Stimulated activated CD4-positive, alpha-beta T cell treated with anti-CD3 and anti-CD28 coated beads, Interleukin-4, amount 100 ng/mL, for 1 hour (primary cell): ENCODE measurements at places on chromosomes 6 and 20.

DNA sequence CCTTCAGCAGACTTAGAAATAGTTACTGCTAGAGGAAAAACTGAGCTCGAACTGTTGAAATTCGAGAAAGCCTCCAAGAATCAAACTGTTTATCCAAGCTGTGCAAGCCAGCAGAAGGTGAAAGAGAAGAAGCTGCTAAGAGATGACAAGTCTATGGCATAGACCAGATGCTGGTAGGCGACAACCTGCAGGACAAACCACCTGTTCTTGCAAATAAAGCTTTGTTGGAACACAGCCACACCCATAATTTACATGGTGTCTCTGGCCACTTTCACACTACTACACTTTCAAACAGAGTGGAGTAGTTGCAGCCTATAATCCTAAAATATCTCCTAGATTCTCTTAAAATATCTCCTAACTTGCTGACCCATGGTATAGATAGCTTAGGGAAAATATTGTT lies 33.3 kb downstream of the TNFRSF21 start:
- DNase-seq, result no peak

DNA sequence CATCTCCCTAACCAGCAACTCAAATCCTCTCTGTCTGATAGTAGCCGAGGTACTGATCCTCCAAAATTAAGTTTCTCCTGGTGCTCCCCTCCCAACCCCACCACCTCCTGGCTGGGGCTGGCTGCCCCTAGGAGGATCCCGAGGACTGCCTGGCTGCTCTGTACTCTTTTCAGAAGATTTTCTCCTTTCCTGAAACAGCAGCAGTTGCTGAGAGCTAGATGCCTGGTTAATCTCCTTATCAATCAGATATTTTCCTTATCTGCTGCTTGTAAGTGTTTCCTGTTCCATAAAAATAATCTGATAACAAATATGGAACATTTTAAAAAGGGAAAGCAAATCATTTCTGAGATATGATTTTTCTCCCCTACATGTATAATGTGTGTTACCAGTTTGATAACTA lies 52.8 kb downstream of the ZMYND8 start:
- DNase-seq, result no peak

DNA sequence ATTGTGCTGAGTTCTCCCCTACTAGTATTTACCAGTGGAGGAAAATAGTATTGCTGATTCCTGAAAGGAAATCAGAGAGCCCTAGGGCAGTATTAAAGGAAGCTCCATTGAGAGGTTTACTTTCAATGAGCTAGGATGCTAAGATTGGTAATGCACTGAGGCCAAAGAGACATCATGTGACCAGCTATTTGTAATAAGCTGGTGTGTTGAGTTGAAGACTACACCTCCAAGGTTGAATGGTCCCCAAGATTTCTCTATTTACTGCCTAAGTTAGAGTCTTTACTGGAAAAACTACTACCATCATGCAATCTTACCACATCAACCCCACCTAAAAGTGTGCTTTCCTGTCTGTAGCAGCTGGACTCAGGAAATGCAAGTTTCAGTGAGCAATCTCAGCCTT lies 151.5 kb upstream of the GJE1 start:
- DNase-seq, result no peak

DNA sequence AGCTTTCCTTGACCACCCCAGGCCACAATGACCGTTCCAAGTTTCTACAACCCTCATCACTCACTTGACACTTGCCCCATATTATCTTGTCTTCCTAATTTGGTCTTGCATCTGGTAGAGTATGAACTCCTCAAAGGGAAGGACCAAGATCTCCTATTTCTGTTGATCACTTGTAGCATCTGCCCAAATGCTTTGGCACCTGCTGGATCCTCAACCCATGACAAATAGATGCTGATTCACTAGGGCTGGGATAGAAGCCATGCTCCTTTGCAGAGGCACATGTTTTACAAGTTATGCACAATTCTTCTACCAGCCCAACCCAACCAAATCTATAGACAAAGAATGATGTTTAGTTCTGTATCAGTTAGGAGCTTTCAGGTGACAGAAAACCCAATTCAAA lies 110.7 kb downstream of the UNC5CL start:
- no peak for DNase-seq

DNA sequence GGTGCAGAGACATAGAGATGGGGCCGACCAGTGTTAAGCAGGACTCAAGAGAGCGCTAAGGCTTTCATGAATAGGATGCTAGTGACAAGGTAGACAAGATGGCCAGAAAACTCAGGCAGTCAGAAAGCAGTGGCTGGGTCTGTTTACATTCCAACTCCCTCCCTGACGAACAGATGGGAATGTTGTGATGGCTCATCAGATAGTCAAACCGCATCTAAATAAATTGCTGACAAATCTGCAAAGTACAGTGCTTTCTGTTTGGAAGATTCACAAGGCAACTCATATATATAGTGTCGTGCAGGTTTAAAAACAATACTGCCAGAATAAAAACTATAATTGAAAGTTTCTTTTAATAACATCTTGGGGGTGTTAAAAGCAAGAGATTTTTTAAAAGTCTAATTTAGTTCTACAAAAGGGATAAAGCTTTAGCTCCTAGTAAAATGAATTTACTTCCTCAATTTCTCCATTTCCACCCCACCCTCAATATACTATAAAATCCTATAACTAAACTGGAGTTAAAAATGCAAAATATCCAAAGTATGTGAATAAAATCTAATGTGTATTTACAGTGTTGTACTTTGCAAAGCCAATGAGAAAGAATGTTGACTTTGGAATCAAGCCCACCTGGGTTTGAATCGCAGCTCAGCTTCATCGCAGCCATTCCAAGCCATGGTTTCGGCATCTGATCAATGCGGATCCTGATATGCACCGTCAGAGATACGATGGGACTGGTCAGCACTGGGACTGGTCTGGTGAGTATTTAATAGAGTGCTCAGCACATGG lies 247.3 kb upstream of the PDE10A start:
- DNase-seq, result no peak
